Foreskin keratinocyte (primary cell): ENCODE measurements at places on chromosomes 7 and 10. TPM values are rescaled to one million over a fixed set of nuclear protein-coding genes. Genes with fewer than 3 reads are reported as not detected.

- DNase-seq = no peak
These were observed 109.9 kb downstream of the ITGB8 start for GRCh38 chr7:20440472-20441105.

GRCh38 chr10:33101392-33101787 is 143.4 kb upstream of the ITGB1 start:
- no peak for DNase-seq

The NPFFR1 gene
- polyA plus RNA-seq = not detected in 2 replicates

DNA sequence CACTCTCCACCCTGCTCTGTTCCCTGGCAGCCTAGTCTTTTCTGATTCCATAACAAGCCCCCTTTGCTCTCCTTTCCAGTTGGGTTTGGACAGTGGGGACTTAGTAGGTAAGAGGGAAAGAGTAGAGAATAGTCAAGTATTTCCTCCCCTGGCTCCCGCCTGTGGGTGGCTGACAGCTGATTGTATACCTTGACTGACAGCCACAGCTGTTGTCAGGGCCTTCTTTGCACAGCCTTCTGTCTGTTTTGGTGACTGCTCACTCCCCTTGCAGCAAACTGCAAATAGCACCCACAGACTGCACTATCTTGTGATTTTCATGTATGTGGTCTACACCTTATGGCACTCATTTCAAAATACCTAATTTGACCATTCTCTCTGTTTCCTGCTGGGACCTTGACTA is 486.3 kb downstream of the ACTR3B start:
- DNase-seq = no peak

DNA sequence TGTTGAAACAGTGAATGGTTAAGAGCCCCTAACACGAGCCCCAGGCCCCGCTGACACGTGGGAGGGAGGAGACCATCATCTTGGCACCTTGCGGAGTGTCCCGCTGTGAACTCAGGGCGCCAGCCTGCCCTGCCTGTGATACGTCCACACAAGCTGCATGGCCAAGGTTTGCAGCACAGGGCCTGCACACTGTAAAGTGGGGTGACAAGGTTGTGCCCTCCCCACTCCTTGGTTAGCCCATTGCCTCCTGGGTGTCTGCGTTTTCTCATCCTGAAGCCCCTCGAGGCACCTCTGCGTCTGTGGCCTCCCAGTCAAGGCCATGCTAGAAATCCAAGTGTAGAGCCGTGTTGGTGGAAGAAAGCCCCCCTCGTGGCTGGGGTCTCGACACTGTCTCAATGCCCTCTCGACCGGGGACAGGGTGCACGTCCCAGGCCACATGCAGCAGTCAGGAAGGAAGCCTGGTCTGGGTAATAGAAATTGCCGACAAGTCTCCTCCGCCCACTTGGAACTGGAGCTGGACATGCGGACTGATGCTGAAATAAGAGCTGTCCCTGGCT is 192.1 kb downstream of the DNAJB6 start:
- DNase-seq = no peak

- DNase-seq = peak; percentile 33
These were observed 17.7 kb downstream of the CLIP2 start for GRCh38 chr7:74306730-74307469.

GRCh38 chr7:132877573-132877972 is 204.3 kb downstream of the CHCHD3 start:
- DNase-seq = peak; percentile 34

GRCh38 chr10:125149036-125149679 is 11.2 kb downstream of the CTBP2 start:
- DNase-seq = peak; percentile 72

The PTPN20 gene
- 2.0 and 2.4 TPM in 2 replicates for polyA plus RNA-seq

- DNase-seq = no peak
These were observed 64.9 kb downstream of the MCU start for GRCh38 chr10:72756674-72757385.

DNA sequence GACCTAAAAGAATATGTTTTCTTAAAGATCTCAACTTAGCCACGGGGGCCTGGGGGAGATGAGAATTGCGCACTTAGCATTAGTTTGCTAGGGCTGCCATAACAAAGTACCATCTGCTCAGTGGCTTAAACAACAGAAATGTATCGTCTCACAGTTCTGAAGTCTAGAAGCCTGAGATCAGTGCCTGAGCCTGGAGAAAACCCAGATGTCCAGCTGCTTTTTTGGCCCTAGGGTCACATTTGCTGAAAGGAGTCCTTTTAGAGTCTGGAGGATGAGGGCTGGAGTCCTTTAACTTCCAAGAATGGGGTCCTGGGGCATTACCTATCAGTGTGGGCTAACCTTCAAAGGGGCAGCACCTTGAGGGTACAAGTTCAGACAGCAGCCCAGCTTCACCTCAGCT is 48.2 kb downstream of the SMURF1 start:
- DNase-seq = no peak

DNA sequence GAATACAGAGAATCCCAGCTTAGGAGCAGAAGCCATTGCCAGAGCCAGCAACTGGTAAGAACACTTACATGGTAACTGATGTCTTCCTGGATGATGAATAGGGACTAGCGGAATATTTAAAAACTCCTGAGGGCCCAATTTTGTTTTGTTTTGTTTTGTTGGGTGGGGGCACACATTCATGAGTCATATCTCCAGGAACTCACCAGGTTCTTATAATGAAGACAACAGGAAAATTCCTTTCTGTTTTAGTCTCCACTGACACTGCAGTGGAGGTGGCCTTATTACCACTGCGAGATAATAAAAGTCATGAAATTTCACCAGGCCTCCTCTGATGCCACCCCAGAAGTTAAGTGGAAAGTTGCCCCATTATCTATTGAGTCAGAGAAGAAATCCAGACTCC is 6.6 kb upstream of the CUZD1 start:
- DNase-seq = no peak

DNA sequence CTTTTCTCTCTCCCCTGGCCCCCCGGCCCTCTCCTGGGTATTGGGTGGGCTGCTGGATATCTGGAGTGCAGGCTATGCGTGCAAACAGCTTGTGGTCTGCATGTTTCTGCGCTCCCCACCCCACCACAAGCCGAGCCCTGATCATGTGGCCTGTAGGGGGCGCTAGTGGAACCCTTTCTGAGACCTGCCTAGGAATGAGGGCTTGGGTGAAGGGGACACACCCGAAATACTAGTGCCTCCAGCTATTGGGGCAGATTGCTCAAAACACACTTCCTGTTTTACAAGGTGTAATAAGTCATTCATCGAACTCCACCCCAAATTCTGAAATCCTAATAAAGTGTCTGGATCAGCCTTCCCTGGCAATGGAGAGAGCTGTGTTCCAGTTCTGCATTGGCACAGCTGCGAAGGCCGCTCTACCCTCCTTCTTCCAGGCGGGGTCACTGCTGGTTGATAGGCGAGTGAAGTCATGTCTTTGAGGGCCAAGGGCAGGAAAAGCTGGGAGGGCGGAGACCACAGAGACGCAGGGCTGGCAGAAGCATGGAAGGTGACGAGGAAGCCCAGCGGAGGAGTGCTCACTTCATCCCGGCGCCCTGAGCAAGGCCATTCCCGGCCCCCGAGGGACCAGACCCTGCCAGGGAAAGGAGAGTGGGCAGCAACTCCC is 19.8 kb upstream of the PRRT4 start:
- peak; percentile 89 for DNase-seq

DNA sequence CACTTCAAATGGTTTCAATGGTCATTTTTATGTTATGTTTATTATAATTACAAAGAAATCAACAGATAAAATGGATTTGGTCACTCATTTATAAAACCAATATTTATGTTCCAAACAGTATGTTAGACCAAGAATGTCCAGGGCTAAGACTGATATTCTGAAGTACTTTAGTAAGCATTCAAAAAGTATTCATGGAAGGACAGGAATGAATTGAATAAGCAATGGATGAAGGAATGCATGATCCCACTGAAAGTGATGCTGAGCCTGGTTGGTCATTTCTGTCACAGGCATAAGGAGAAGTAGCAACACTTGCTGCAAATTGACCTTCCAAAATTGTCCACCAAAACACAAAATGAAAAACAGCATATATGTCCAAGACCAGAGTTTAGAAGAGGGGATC is 189.0 kb upstream of the CELF2 start:
- DNase-seq = no peak
